ENCODE measurements at places on chromosomes 2 and 18.

- DNase-seq: no peak
Measured at GRCh38 chr18:49161627-49162026, 210.9 kb upstream of the SMAD7 start.

DNA sequence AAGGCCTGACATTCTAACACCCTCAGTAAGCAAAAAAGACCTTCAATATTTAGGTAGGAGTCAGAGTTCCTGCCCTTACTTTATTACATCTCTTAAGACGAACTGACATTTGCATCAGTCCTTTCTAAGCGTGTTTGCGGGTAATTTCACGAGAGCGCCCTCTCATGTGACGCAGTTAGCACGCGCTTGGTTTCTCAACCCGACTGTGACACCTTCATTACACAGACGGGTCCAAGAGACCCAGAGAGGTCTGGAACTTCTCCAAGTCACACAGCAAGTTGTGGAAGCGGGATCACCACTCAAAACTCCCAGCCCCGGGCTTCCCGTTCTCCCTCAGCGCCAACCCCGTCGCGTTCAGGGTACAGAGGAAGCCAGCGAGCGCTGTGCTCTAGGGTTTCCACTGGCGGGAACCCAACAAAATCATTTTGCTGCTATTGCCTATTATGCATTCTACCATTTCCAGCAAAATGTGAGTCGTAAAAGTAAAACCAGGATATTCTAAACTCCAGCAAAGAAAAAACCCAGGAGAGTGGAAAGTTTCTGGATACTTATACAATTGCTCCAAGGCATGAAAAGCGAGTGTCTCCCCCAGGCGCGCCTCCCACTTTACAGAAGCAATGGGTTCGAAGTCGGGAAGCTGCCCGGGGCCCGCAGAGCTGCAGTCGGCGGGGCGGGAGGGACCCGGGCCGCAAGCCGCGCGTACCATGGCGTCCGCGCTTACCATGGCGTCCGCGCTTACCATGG is 601 bp downstream of the ENOSF1 start:
- peak; percentile 53 for DNase-seq

GRCh38 chr2:134570676-134571075 is 148.1 kb downstream of the TMEM163 start:
- no peak for DNase-seq

DNA sequence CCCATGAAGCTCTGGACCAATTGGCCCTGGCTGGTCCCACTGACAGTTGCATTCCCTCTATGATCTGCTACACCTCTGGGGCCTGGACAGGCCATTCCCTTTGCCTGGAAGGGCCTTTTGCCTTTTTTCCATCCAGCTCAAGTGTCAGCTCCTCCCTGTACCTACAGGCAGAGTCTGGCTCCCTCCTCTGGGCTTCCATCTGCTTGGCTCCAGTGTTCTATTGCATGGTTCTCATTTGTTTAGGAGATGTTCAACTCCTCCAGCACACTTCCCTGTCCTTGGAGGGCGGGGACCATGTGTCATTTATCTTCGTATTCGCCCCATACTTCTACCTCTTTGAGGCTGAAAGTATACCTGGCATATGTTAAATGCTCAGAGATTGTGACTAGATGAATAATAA is 61.1 kb downstream of the PRKCE start:
- no peak for DNase-seq

- no peak for DNase-seq
Measured at GRCh38 chr2:122999258-122999657, 1025.8 kb upstream of the CNTNAP5 start.

DNA sequence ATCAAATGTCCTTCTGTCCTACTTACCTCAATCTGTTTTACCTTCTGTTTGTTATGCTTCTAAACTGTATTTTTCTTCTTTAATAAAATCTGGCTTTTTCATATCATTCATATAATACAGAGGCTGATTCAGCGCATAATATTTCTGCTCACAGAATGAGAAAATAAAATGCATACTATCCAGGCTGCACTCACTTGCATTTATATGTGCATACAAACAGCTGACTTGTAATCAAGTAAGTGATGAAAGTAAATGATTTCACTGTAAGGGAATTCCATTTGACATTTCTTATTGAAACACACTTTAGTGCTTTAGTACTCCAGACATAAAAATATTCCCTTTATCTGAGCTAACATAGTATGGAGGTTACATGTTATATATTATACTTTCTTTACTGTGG is 75.3 kb upstream of the PROKR1 start:
- DNase-seq: no peak

- DNase-seq: no peak
Measured at GRCh38 chr2:99421469-99421868, 68.3 kb downstream of the REV1 start.

GRCh38 chr2:68901199-68901514 is 30.0 kb upstream of the BMP10 start:
- no peak for DNase-seq
